ENCODE measurements at places on chromosomes 13 and 19. TPM values are rescaled to one million over a fixed set of nuclear protein-coding genes. Genes with fewer than 3 reads are reported as not detected.
A peak's percentile ranks its signal among the peaks of the same experiment; 100 is the strongest.

GRCh38 chr13:26952551-26953143 lies 192.1 kb upstream of the GPR12 start:
- H3K4me1 ChIP-seq: peaks cover 3% of the 10 kb centered on the region
- H3K4me3 ChIP-seq: no peak overlapping the region
- no peak for DNase-seq
- no peaks in the 10 kb centered on the region for H3K36me3 ChIP-seq

DNA sequence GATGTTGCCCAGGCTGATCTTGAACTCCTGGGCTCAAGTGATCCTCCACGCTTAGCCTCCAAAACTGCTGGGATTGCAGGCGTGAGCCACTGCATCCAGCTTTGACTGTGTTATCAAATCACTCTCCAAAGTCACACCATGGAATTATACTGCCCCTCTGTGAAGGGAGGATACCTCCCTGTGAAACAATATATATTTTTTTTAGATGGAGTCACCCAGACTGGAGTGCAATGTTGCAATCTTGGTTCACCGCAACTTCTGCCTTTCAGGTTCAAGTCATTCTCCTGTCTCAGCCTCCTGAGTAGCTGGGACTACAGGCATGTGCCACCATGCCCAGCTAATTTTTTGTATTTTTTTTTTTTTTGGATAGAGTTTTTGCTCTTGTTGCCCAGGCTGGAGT lies 7.7 kb downstream of the TYK2 start:
- H3K36me3 ChIP-seq: peaks cover 46% of the 10 kb centered on the region
- no peak for DNase-seq
- H3K4me1 ChIP-seq: no peaks in the 10 kb centered on the region

CD22 gene
- polyA plus RNA-seq: 5.5 TPM

- peak overlapping the region; percentile 68 for H3K27ac ChIP-seq
- no peaks in the 10 kb centered on the region for H3K36me3 ChIP-seq
- no peaks in the 10 kb centered on the region for H3K4me1 ChIP-seq
- H3K4me3 ChIP-seq: no peak overlapping the region
- peak; percentile 93 for DNase-seq
- no peaks in the 10 kb centered on the region for H3K27me3 ChIP-seq
Observed at GRCh38 chr13:40116008-40116407, 460.5 kb downstream of the COG6 start.

DNA sequence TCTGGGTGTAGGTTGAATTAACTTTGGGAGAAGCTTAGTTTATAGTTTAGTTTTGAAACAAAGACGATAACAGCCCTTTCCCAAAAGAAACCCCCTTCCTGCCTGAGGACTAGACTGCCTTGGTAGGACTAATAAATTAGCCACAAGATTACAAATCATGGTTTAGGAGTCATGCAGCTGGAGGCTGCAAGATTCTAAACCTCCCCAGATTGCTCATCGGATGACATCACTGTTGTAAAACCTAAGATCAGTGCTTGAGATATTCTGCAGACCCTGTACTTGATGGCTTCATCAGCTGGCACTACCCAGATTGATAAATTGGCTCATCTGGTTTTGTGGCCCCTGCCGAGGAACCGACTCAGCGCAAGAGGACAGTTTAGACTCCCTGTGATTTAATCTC lies 35.9 kb upstream of the MPHOSPH8 start:
- H3K36me3 ChIP-seq: no peaks in the 10 kb centered on the region
- H3K27me3 ChIP-seq: peaks cover 36% of the 10 kb centered on the region
- peaks cover 13% of the 10 kb centered on the region for H3K4me1 ChIP-seq
- no peak for DNase-seq

DNA sequence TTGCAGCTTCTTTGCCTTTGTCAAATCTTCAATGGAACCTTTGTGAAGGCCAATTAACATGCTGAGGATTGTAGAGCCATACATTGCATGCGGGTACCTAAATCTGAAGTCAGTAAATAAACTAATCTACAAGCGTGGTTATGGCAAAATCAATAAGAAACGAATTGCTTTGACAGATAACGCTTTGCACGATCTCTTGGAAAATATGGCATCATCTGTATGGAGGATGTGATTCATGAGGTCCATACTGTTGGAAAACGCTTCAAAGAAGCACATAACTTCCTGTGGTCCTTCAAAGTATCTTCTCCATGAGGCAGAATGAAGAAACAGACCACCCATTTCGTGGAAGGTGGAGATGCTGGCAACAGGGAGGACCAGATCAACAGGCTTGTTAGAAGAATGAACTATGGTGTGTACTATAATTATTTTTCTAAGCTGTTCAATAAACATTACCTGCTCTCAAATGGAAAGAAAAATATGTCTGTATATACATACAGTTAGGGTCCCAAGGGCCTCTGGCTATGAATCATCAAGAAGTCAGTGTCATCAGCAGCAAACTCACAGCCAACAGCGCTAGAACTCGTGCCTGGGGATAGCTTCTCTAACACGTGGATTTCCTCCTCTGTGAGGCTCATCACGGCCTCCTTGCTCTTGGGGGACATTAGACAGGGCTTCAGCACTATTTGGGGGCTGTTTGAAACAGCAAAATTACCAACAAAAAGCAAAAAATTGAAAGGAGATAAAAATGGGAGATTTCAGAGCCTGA lies 2.9 kb upstream of the CD70 start:
- no peak overlapping the region for H3K27ac ChIP-seq
- no peak overlapping the region for H3K4me3 ChIP-seq
- H3K36me3 ChIP-seq: no peaks in the 10 kb centered on the region
- peaks cover 17% of the 10 kb centered on the region for H3K4me1 ChIP-seq
- peaks cover 68% of the 10 kb centered on the region for H3K27me3 ChIP-seq
- DNase-seq: no peak

DNA sequence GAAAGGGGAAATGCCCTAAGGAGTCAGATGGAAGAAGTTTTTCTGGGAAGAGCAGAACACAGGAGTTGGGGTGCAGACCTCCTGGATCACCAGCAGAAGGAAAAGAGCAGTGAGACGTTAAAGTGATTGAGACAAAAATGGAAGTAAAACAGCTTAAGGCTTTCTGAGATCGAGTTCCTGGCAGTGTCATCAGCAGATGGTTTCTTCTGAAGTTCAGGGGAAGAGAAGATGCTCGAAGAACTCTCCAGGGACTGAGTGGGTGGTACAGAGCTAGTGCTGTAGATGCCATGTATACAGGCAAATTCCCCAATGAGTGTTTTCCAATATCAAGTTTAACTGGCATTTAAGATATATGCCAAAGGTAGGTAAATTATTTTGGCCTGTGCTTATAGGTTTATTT lies 272.2 kb upstream of the KLF12 start:
- no peaks in the 10 kb centered on the region for H3K4me1 ChIP-seq
- no peaks in the 10 kb centered on the region for H3K27me3 ChIP-seq
- no peaks in the 10 kb centered on the region for H3K36me3 ChIP-seq

- no peaks in the 10 kb centered on the region for H3K27me3 ChIP-seq
- no peak overlapping the region for H3K27ac ChIP-seq
- peak; percentile 67 for DNase-seq
- H3K36me3 ChIP-seq: no peaks in the 10 kb centered on the region
Observed at GRCh38 chr19:954672-955494, 29.0 kb downstream of the ARID3A start.

GRCh38 chr13:41837629-41838028 lies 123.3 kb downstream of the VWA8 start:
- H3K4me1 ChIP-seq: no peaks in the 10 kb centered on the region
- H3K36me3 ChIP-seq: peaks cover 10% of the 10 kb centered on the region
- H3K27me3 ChIP-seq: no peaks in the 10 kb centered on the region
- DNase-seq: no peak
- H3K4me3 ChIP-seq: no peak overlapping the region
- no peak overlapping the region for H3K27ac ChIP-seq

GRCh38 chr13:37685206-37685605 lies 86.6 kb upstream of the POSTN start:
- no peaks in the 10 kb centered on the region for H3K4me1 ChIP-seq
- H3K36me3 ChIP-seq: no peaks in the 10 kb centered on the region
- H3K27ac ChIP-seq: no peak overlapping the region
- no peak for DNase-seq

GRCh38 chr13:44819772-44820171 lies 169.5 kb downstream of the NUFIP1 start:
- H3K27me3 ChIP-seq: no peaks in the 10 kb centered on the region
- H3K36me3 ChIP-seq: no peaks in the 10 kb centered on the region
- no peak overlapping the region for H3K27ac ChIP-seq

DNA sequence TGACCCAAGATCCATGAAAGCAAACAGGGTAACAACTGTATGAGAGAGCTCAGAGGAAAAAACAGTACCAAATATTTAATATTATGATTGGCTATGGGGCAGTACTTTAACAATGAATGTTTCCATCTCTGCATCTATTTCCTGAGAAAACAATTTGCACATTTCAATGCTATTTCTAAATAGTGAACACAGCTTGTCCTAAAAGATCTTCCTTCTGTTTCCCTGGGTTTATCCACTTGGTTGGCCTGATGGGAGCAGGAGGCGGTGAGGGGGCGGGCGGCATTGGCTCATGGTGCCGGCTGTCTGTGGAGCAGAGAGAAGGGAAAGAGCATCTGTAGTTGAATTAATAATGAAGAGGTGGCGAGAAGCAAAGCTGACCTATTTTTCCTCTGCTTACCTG lies 291.4 kb downstream of the DCLK1 start:
- H3K27me3 ChIP-seq: no peaks in the 10 kb centered on the region
- H3K27ac ChIP-seq: no peak overlapping the region
- no peaks in the 10 kb centered on the region for H3K36me3 ChIP-seq
- no peak for DNase-seq
- H3K4me3 ChIP-seq: no peak overlapping the region

- no peaks in the 10 kb centered on the region for H3K36me3 ChIP-seq
- H3K4me1 ChIP-seq: no peaks in the 10 kb centered on the region
- H3K4me3 ChIP-seq: no peak overlapping the region
- DNase-seq: no peak
- H3K27me3 ChIP-seq: peaks cover 9% of the 10 kb centered on the region
- H3K27ac ChIP-seq: no peak overlapping the region
Observed at GRCh38 chr19:51521781-51522180, 9.7 kb downstream of the SIGLEC6 start.

ZNF331 gene
- polyA plus RNA-seq: 8.5 TPM

GRCh38 chr19:46954993-46955812 lies 64.4 kb upstream of the NPAS1 start:
- no peaks in the 10 kb centered on the region for H3K27me3 ChIP-seq
- peaks cover 34% of the 10 kb centered on the region for H3K4me1 ChIP-seq
- peaks cover 8% of the 10 kb centered on the region for H3K36me3 ChIP-seq
- no peak overlapping the region for H3K4me3 ChIP-seq
- DNase-seq: no peak

PPM1N gene
- 1.9 TPM for polyA plus RNA-seq

- peaks cover 38% of the 10 kb centered on the region for H3K4me1 ChIP-seq
- H3K27ac ChIP-seq: no peak overlapping the region
- DNase-seq: no peak
- no peaks in the 10 kb centered on the region for H3K27me3 ChIP-seq
- H3K36me3 ChIP-seq: no peaks in the 10 kb centered on the region
- no peak overlapping the region for H3K4me3 ChIP-seq
Observed at GRCh38 chr19:19418555-19419260, 13.2 kb downstream of the GATAD2A start.

DNA sequence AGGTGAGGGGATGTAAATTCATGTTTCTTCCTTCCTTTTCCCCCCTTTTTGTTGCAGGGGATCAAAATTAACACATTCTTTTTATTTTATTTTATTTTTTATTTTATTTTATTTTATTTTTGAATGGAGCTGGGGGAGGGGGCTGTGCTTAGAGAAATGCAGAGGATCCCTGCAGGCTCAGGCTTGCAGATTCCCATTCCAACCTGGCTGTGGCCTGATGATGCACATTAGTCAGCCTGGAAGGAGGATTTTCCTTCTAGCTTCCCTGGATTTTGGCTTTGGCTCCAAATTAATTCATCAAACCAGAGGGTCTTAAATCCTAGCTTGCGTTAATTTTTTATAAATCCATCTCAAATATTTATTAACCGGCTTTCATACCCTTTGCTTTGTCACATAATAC lies 67.0 kb downstream of the FREM2 start:
- H3K4me1 ChIP-seq: no peaks in the 10 kb centered on the region
- no peak for DNase-seq
- no peaks in the 10 kb centered on the region for H3K36me3 ChIP-seq
- H3K27ac ChIP-seq: no peak overlapping the region
- H3K27me3 ChIP-seq: no peaks in the 10 kb centered on the region

GRCh38 chr13:31073859-31074718 lies 87.6 kb downstream of the HSPH1 start:
- H3K27me3 ChIP-seq: no peaks in the 10 kb centered on the region
- H3K36me3 ChIP-seq: no peaks in the 10 kb centered on the region
- H3K4me1 ChIP-seq: no peaks in the 10 kb centered on the region

SIN3B gene
- 9.2 TPM for polyA plus RNA-seq

GRCh38 chr13:94309576-94309975 lies 169.9 kb downstream of the DCT start:
- no peak overlapping the region for H3K4me3 ChIP-seq
- no peaks in the 10 kb centered on the region for H3K36me3 ChIP-seq
- no peaks in the 10 kb centered on the region for H3K27me3 ChIP-seq
- DNase-seq: no peak
- H3K4me1 ChIP-seq: peaks cover 12% of the 10 kb centered on the region

RAB3A gene
- polyA plus RNA-seq: 2.2 TPM

CYP2A7 gene
- polyA plus RNA-seq: not detected

- H3K27me3 ChIP-seq: no peaks in the 10 kb centered on the region
- no peaks in the 10 kb centered on the region for H3K4me1 ChIP-seq
- H3K36me3 ChIP-seq: no peaks in the 10 kb centered on the region
- H3K4me3 ChIP-seq: no peak overlapping the region
- DNase-seq: no peak
Observed at GRCh38 chr13:30504081-30504480, 38.3 kb upstream of the HMGB1 start.

WDR87 gene
- not detected for polyA plus RNA-seq

DNA sequence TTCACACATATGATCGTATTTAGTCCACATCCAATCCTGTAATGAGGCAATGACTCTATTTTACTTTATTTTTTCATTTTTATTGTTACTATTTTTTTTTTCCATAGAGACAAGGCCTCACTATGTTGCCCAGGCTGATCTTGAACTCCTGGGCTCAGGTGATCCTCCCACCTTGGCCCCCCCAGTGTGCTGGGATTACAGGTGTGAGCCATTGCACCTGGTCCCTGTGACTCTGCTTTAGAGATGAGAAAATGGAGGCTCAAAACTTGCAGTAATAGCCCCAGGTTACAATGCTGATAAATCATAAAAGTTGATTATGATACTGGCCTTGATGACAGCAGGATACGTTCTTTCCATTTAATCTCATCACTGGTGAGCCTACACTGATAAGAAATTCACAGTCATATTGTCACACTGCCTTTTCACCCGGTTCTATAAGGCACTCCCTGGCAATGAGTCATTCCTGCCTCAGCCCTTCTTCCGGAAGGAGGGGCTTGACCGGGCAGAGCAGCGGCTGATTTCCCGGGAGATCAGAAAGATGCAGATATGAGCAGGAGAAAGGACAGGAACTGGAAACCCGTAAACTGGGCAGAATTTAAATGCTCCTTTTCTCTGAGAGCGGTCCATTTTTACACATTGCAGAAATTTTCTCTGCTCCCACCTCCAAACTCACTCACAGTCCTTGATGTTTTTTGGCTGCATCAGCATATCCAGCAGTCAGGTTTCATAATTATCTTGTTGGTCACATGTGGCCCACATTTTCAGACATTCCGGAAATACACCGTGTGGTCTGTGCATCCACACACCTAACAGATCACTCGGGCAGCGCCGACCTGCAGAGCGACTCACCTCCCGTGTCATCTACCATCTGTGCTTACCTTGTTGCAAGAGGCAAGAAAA lies 616.4 kb downstream of the EFNB2 start:
- no peaks in the 10 kb centered on the region for H3K36me3 ChIP-seq
- H3K4me1 ChIP-seq: no peaks in the 10 kb centered on the region
- H3K4me3 ChIP-seq: no peak overlapping the region
- no peaks in the 10 kb centered on the region for H3K27me3 ChIP-seq

KL gene
- 1.2 TPM for polyA plus RNA-seq

TMEM161A gene
- 11.2 TPM for polyA plus RNA-seq

GRCh38 chr19:11096210-11096841 lies 7.1 kb downstream of the LDLR start:
- H3K27ac ChIP-seq: peak overlapping the region; percentile 100
- no peak for DNase-seq
- peaks cover 21% of the 10 kb centered on the region for H3K36me3 ChIP-seq
- H3K27me3 ChIP-seq: no peaks in the 10 kb centered on the region

Measured in stomach (tissue), 19 donors.